Fibroblast of the aortic adventitia (primary cell): ENCODE measurements at places on chromosomes 16 and 17.

DNA sequence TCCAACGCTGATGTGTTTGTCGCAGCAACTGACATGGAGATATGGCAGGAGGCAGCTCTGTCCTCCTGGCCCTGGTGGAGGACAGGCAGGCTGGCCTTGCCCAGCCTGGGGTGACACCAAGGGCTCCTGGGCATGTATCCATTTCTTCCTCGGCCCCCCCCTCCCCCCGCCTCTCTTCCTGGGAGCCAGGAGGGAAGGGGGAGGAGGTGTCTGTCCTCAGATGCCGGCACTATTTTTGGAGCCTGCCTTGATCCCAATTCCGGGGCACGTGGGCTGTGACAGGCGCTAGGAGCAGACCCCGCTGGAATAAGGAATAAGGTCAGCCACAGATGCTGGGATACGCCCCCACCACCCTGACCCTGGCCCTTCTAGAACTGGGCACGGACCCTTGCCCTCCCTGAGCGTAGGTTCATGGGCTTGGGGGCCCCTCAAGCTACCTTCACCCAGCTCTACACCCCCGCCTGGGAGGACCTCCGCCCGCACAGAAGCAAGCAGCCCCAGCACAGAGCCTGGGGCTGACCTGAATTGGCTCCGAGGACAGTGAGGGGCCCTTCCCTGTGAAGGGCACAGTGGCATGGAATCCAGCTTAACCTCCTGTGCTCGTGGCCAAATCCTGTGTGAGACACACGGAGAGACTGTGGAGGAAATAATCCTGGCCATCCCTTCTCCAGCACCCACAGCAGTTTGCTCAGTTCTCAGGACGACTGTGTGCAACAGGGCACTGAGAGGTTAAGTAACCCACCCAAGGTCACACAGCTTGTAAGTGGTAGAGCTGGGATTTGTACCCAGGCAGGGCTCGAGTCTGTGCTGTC is 24.1 kb downstream of the SEC14L5 start:
- no peak for DNase-seq

GRCh38 chr16:27267037-27267677 is 1.4 kb downstream of the NSMCE1 start:
- no peak for DNase-seq

GRCh38 chr17:74595037-74595750 is 3.1 kb upstream of the CD300LD start:
- DNase-seq = no peak

DNA sequence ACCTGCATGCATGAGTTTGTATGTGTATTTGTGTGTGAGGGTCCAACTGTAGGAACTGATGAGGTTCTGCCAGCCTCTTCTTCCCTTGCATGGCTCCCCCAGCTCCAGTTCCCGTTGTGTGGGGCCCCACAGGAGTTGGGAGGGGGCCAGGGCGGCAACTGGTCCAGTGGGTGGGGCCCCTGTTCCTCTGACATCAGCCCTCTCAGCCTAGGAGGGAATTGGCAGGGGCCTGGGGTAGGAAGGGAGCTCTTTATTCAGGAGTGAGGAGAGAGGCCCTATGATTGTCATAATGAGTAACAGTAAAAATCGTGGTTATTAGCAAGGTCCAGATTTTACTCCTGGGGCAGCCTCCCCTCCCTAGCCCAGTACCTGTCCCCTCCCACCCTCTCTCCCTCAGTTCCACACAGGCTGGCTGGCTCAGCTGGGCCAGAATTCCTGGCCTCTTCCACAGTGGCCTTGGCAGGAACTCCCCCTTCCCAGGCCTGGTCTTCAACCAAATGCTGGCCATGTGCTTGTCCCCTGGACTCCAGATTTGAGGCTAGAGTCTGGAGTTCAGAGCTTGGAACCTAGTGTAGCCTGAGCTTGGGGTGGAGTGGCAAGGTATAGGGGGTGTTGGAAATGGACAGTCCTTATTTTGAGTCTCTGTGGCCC is 18.9 kb downstream of the RARA start:
- peak; percentile 69 for DNase-seq

- peak; percentile 40 for DNase-seq
Observed at GRCh38 chr17:4968486-4969046, 949 bp upstream of the SPAG7 start.

GRCh38 chr17:80393241-80393890 is 21.6 kb upstream of the ENDOV start:
- no peak for DNase-seq

DNA sequence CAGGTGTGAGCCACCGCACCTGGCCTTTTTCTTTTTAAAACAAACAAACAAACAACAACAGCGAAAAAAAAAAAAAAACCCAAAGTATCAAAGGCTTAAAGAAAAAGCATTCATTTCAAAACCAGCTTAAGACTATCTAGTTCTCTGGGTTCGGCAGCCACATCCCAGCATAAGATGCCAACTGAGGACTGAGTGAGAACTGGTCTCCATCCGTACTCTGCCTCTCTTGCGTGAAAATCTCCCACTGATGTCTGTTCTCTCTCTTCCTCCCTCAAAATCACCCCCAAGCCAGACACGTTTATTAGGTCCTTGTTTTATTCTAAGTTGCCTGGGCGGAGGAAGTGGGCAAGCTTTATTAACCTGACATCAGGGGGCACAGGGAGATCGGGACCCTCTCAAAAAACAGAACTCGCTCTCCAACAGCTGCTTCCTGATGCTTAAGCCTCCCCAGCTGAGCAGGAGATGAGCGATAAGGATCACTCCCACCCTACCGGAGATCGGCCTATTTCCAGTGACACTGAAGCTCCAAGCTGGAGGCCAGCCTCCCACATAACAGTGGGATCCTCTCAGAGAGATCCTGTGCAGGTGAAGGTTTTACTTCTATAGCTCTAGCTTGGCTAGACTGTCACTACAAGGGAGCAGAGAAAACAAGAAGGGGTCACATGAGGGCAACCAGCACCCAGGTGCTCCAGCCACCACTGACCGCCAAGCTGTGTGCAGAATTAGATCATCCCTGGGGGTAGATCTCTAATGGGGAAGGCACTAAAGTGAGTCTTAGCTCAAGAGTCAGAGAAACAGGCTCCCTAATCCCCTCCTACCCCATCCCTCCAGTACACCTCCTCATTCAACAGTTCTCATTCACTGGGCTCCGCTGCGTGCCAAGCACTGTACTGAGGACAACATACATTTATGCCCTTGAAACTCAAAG is 13.6 kb downstream of the CDC42EP4 start:
- DNase-seq = no peak

DNA sequence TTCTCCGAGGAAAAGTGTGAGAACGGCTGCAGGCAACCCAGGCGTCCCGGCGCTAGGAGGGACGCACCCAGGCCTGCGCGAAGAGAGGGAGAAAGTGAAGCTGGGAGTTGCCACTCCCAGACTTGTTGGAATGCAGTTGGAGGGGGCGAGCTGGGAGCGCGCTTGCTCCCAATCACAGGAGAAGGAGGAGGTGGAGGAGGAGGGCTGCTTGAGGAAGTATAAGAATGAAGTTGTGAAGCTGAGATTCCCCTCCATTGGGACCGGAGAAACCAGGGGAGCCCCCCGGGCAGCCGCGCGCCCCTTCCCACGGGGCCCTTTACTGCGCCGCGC is at the start of gene ERBB2:
ERBB2 (plus strand) TSS at position 247 of the 330 bp plus-strand sequence. CDS start 175 bp downstream, outside the sequence.
- peak; percentile 75 for DNase-seq

- DNase-seq = no peak
Observed at GRCh38 chr17:74079537-74080300, 123.8 kb upstream of the RPL38 start.

- no peak for DNase-seq
Observed at GRCh38 chr17:70314506-70314905, 145.2 kb downstream of the KCNJ2 start.

DNA sequence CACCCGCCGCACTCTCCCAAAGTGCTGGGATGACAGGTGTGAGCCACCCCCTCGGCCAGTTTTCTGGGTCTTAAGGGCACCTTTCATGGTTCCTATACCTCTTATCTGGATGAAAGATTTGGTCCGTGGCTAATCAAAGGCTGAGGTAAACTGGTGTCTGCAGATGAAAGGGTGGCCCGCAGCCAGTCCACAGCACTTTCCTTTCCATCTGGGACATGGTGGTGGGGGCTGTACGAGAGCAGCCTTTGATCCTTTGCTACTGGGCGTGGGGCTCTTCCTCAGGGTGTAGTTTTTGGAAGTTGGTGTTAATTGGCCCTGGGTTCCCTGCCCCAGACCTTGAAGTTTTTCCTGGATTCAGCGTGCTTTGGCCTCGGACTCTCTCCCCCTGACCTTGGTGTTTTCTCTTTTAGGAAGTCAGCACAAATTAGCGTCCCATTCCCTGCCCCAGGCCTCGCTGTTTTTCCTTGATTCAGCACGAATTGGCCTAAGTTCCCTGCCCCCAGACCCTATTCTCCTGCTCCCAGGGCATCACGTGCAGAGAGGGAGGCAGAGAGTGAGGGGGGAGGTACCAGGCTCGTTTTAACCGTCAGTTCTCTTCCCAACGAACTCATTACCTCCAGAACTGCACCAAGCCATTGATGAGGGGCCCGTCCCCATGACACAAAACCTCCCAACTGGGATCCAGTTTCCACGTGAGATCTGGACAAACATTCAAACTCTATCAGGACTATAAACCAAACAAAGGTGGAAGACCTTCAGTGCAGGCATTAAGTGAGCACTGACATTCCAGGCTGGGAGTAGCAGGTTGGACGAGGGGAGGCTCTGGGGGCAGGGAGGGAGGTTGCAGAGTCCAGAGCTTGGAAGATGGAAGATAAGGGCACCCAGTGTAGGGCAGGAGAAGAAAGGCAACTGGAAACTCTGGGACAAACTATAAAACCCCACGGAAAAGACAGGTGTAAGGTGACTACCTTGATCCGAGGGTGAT is 11.6 kb downstream of the DPEP1 start:
- no peak for DNase-seq

- peak; percentile 4 for DNase-seq
Observed at GRCh38 chr17:48295362-48296288, 134.4 kb downstream of the SKAP1 start.
